ENCODE measurements at places on chromosomes 5 and 9. TPM values are rescaled to one million over a fixed set of nuclear protein-coding genes. Genes with fewer than 3 reads are reported as not detected.

DNA sequence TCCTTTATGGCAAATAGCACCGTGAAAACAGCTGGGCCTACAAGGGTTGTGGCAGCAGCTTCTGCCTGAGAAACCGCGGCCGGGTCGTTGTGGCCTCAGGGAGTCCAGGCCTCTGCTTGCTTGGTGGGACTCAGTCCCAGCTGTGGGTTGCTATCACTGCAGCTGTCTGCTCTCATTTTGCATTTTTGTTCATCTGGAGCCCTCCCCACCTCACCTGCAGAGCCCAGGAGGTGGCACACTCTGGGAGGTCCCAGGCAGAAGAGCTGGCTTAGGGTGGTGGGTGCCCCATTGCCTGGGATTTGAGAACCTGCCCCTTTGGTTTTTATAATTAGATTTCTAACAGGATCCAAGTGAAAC lies 138.4 kb downstream of the GADD45G start:
- no peak for DNase-seq

OR1Q1 gene
- not detected for total RNA-seq

DNA sequence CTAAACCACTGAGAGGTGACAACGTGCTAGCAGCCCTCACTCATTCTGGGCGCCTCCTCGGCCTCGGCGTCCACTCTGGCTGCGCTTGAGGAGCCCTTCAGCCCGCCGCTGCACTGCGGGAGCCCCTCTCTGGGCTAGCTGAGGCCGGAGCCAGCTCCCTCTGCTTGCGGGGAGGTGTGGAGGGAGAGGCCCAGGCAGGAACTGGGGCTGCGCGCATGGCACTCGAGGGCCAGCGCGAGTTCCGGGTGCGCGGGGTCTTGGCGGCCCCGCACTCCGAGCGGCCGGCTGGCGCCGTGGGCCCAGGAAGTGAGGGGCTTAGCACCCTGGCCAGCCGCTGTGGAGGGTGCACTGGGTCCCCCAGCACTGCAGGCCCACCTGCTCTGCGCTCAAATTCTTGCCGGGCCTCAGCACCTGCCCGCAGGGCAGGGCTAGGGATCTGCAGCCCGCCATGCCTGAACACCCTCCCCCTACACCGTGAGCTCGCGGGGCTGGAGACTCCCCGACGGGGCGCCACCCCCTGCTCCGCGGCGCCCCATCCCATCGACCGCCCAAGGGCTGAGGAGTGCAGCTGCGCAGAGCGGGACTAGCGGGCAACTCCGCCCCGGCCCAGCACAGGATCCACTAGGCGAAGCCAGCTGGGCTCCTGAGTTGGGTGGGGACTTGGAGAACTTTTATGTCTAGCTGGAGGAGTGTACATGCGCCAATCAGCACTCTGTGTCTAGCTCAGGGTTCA lies 11.8 kb upstream of the UBE2D2 start:
- no peak for DNase-seq

GPR21 gene
- total RNA-seq = 0.46 TPM

DNA sequence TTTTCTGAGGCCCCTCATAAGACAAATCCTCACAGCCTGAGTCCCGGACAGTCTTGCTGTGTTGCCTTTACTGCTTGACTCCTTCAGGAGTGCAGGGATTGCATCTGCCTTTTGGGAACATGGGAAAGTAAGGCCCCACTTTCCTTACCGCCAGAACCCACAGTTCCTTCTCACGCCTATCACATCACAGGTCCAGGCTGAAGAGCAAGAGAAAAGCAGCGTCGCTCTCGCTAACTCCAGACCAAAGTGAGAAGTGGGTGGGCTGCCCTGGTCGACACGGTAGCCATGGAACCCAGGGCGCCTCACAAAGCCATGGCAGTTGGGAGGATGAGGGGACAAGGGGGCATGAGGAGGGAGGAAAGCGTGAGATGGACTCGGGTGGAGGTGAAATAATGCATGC lies 7.9 kb upstream of the ZDHHC11 start:
- no peak for DNase-seq
